HEK293T (cell line): ENCODE measurements at places on chromosomes 13 and 19.

DNA sequence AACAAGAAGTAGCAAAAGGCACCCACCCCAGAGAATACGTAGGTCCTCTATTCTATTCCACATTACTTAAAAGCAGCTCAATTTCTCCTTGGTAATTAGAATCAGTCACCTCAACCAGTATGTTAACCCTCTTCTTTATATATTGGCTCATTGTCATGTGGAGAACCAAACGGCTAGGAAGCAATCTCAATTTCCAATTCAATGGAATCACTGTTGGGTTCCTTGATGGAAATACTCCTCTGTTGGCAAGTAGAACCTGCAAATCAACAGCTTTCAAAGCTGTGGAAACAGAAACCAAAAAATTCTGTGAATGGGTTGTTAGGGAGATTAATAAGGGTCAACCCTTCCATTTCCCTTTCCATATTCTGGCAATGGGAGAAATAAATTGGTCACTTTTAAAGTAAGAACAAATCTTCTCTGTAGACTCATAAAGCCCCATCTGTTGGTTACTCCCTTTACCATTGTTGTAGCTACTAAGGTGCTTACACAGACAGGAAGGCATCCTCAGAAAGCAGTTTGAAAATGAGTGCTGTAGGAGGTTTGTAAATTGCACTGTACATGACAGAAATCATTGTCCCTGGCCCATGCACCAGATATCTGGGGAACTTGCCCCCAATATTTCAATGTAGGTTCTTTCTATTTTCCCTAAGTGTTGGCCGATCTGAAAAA is 138.6 kb upstream of the UFM1 start:
- no peak for DNase-seq

- no peak for DNase-seq
These were observed 345.3 kb downstream of the ENOX1 start for GRCh38 chr13:43441464-43441863.

GRCh38 chr13:86881390-86881789 is 789.8 kb upstream of the SLITRK5 start:
- no peak for DNase-seq

- no peak for DNase-seq
These were observed 122.9 kb downstream of the URI1 start for GRCh38 chr19:30064771-30065494.

DNA sequence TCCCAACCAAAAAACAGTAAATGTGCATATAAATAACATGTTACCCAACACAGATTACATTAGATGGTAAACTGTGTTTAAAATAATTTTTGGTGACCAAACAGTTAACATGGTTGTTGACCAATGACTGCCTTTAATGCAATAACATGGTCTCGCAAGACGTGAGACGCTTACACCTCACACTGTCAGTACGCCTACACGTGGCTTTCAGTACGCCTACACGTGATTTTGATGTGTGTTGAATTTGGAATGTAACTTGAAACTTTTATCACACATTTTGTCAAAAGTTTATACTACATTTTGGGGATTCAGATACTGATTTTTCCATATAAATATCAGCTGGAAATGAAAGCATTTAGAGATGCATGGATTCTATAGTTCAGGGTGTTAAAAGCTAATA is 32.0 kb downstream of the SLC7A9 start:
- no peak for DNase-seq

DNA sequence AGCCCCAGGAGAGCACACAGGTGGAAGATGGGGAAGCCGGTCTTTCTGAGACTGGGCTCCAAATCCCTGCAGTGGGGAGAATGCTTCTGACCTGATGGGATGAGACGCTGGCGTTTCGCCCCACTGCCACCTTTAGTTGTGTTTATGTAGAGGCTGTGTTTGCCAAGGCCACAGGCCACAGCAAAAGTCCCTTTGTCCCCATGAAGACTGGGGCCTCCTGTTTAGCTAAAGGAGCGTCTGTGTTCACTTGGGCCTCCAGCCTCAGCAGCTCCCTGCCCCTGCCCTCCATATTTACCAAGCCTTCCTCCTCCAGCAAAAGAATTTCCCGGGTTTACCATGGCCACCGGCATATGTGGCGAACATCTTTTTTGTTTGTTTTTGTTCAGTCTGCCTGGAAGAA is 10.4 kb upstream of the KLK14 start:
- no peak for DNase-seq

DNA sequence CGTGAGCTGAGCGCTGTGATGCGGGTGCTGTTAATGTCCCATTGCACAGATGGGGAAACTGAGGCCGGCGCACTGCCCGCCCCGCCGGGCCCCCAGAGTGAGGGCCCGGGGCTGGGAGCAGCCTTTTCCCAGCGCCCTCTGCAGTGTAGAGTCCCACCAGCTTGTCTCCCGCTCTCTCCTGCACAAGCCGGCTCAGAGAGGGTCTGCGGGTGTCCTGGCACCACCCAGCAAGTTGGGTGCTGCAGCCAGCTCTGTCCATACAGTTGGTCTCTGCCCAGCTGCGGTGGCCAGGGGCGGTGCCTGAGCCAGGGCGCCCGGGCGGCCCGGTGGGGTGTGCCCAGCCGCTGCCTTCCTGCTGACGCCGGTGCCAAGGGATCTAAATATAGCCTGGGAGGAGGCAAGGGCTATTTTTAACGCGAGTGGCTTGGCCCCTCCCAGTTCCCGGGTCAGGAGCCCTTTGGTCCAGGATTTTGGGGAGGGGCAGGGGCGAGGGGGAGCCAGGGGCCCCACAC is 19.3 kb downstream of the GADD45B start:
- no peak for DNase-seq

- no peak for DNase-seq
These were observed 15.9 kb downstream of the PGLS start for GRCh38 chr19:17527326-17527725.

GRCh38 chr19:45424191-45425058 is 708 bp upstream of the ERCC1 start:
- DNase-seq, result peak; percentile 28

- no peak for DNase-seq
These were observed 440.0 kb downstream of the TSHZ3 start for GRCh38 chr19:30909216-30909615.

DNA sequence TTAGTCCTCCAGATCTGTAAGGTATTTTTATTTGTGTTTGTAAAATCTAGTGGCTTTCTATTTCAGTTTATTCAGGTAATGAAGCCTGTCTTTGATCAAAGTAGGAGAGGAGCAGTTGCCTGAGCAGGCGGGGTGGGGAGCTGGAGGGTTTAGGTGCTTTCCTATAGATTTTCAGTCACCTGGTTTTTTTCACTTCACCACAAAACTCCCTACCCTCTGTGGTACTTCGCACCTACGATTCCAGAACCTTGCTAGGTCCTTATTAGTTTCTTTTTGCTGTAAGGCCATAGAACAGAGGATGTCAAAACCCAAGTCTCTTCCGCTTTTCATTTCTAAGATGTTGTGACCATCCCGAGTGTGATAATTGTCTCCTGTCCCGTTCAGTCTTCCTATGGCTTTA is 26.6 kb downstream of the SLAIN1 start:
- no peak for DNase-seq

DNA sequence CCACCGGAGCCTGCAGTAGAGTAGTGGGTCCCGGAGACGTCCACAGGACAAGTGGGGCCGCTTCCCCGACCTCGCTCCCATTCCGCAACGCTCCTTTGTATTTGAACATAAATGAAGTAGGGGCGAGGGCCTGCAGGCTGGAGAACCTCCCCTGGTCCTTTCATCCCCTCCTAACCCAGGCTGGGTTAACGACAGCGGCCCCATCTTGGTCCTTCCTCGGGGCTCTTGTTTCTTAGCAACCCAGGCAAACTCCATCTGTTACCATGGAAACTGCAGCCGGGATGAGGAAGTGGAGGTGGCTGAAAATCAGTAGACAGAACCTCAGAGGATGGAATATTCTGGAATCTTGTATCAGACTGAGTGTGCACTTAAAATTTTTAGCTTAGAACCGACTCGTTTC is 132.6 kb upstream of the USP29 start:
- DNase-seq, result no peak

GRCh38 chr19:5572556-5573286 is 5.0 kb upstream of the TINCR start:
- no peak for DNase-seq

GRCh38 chr19:31285744-31286143 is 63.5 kb downstream of the TSHZ3 start:
- DNase-seq, result no peak

DNA sequence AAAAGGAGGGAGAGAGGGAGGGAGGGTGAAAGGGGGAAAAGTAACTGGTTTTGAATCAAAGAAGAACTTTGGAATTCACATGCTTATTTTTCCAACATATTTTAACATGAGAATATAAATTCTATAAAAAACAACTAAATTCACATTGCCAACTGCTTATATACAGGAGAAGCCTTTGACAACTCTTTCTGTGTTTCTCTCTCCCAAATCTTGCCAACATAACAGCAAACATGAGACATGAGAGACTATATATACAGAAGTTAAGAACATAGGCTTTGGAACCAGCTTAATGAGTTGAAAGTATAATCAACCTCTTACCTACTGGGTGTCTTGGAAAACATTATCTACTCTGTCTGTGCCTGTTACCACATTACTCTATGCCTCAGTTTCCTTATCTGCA is 493.3 kb downstream of the RFC3 start:
- DNase-seq, result no peak

DNA sequence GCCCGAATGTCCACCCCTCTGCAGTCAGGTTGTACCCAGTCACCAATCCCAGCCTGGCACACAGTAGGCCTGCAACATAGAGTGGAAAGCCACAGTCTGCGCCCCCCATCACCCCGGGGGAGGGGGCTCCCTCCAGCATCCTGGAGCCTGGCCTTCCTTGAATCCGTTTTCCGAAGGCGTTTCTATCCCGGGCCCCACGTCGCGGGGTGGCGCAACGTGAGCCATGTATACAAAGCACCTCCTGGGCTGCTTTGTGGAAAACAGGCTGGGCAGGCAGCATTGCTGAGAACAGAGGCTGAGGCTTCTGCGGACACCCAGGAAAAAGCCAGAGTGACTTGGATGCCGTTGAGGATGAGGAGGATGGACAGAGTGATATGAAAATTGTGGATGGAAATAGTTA is 103.3 kb upstream of the USP29 start:
- DNase-seq, result no peak

GRCh38 chr19:35022460-35022859 is 7.8 kb upstream of the SCN1B start:
- no peak for DNase-seq

DNA sequence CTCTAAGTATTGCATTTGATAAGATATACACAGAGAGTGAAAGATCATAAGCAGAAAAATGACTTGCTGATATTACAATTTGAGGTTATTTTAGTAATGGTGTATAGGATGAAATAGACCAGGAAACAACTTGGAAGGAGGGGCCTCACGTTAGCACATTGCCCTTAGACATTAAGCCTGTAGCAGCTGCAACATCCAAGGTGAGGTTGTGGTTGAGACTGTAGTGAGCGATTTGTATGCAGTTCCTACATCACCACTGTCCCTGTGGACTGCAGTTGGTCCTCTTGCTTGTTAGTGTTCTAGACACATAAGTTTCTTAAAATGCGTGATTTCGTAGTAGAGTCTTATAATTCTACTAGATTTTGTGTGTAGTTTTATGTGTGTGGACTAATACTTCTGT is 311.3 kb downstream of the ATP8A2 start:
- DNase-seq, result no peak

- no peak for DNase-seq
These were observed 4.5 kb upstream of the CADM4 start for GRCh38 chr19:43644181-43644580.

DNA sequence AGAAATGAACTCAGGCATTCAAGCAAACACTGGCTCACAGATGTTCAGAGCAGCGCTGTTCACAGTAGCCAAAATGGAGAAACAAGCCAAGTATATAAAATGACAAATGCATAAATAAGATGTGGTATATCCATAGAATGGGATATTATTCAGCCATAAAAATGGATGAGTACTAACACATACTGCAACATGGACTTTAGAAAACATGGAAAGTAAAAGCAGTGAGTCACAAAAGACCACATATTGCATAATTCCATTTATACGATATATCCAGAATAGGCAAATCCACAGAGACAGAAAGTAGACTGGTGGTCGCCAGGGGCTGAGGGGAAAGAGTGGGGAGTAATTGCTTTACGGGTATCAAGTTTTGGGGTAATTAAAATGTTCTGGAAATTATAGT is 6.6 kb downstream of the ZNF837 start:
- DNase-seq, result no peak

DNA sequence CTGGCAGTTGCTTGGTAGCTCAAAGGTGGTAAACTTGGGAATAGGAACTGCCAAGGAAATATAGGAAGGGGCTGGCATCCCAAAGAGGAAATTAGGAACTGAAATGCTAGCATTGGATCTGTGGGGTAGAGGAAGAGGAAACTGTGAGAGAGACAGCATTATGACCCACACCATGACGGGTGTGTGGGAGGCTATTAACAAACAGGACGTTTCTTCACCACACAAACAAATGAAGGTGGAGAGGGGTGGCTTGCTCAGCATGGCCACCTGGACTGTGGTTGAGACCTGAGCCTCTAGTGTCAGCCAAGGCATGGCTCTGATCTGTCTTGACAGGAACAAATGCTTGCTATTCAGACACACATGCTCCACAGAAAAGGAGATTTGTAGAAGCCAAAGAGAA is 178.2 kb downstream of the B3GLCT start:
- no peak for DNase-seq

GRCh38 chr19:35162471-35163326 is 8.2 kb downstream of the FXYD5 start:
- no peak for DNase-seq

DNA sequence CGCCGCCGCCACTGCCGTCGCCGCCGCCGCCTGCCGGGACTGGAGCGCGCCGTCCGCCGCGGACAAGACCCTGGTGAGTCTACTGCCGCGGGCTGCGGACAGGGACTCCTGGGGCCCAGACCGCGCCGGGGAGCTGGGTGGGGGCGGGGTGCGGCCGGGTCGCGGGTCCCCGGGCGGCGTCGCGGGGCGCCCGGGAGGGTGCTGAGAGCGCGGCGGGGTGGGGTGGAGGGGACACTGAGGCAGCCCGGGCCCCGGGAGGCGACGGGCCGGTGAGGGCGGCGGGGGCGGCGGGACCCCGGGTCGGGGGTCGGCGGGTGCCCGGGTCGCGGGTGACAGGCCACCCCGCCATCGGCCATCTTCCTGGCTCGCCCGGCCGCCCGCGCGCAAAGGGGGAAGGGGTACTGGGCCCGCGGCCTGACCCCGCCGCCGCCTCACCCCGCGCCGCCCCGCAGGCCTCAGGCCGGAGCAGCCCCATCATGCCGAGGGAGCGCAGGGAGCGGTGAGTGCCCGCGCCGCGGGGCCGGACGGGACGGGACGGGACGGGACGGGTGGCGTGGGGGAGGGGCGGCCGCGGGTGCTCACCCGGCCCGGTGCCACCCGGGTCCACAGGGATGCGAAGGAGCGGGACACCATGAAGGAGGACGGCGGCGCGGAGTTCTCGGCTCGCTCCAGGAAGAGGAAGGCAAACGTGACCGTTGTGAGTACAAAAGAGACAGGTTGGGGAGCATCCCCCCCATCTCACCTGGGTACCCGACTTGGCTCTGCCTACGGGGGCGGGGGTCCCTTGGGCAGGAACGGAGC is 489 bp downstream of the CCNE1 start:
- DNase-seq, result no peak

GRCh38 chr13:47036294-47037008 is 139.6 kb upstream of the HTR2A start:
- no peak for DNase-seq
